ENCODE measurements at places on chromosomes 3 and 15. TPM values are rescaled to one million over a fixed set of nuclear protein-coding genes. Genes with fewer than 3 reads are reported as not detected.

- no peaks in the 10 kb centered on the region for H3K36me3 ChIP-seq
- no peaks in the 10 kb centered on the region for H3K27me3 ChIP-seq
- peaks cover 3% of the 10 kb centered on the region for H3K4me1 ChIP-seq
- no peak overlapping the region for H3K27ac ChIP-seq
- DNase-seq = peak; percentile 9
Measured at GRCh38 chr15:58243070-58243469, 104.9 kb downstream of the AQP9 start.

- no peak for DNase-seq
- no peaks in the 10 kb centered on the region for H3K27me3 ChIP-seq
- no peaks in the 10 kb centered on the region for H3K4me1 ChIP-seq
- no peak overlapping the region for H3K4me3 ChIP-seq
- no peak overlapping the region for H3K27ac ChIP-seq
Measured at GRCh38 chr15:84057714-84058331, 177.8 kb upstream of the GOLGA6L4 start.

- peaks cover 5% of the 10 kb centered on the region for H3K4me1 ChIP-seq
- no peaks in the 10 kb centered on the region for H3K36me3 ChIP-seq
- H3K27me3 ChIP-seq = no peaks in the 10 kb centered on the region
- H3K4me3 ChIP-seq = no peak overlapping the region
- H3K27ac ChIP-seq = no peak overlapping the region
Measured at GRCh38 chr3:114622001-114622400, 328.2 kb downstream of the TIGIT start.

GRCh38 chr15:57436166-57436565, 59.9 kb downstream of the CGNL1 start:
- H3K27me3 ChIP-seq = no peaks in the 10 kb centered on the region
- no peak overlapping the region for H3K27ac ChIP-seq
- no peaks in the 10 kb centered on the region for H3K36me3 ChIP-seq
- H3K4me3 ChIP-seq = no peak overlapping the region
- DNase-seq = no peak

- no peak for DNase-seq
- peaks cover 37% of the 10 kb centered on the region for H3K4me1 ChIP-seq
- no peaks in the 10 kb centered on the region for H3K27me3 ChIP-seq
Measured at GRCh38 chr3:123656691-123657090, 71.8 kb upstream of the HACD2 start.

DNA sequence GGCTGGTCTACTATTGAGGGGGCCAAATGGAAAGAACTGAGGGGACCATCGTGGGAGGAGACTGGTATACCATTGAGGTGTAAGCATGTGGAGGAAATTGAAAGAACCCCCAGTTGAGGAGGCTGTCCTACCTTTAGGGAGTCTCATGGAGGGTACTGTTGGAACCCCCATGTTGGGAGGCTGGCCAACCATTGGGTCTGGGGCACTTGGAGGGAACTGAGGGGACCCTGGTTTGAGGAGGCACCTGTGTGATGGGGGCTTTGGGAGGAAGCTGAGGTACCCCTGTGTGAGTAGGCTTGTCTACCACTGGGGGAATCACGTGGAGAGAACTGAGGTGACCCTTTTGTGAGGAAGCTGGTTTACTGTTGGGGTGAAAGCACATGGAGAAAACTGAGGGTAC, 157.5 kb downstream of the FBLN2 start:
- H3K27me3 ChIP-seq = no peaks in the 10 kb centered on the region
- no peak overlapping the region for H3K4me3 ChIP-seq
- no peak for DNase-seq
- no peaks in the 10 kb centered on the region for H3K36me3 ChIP-seq

DNA sequence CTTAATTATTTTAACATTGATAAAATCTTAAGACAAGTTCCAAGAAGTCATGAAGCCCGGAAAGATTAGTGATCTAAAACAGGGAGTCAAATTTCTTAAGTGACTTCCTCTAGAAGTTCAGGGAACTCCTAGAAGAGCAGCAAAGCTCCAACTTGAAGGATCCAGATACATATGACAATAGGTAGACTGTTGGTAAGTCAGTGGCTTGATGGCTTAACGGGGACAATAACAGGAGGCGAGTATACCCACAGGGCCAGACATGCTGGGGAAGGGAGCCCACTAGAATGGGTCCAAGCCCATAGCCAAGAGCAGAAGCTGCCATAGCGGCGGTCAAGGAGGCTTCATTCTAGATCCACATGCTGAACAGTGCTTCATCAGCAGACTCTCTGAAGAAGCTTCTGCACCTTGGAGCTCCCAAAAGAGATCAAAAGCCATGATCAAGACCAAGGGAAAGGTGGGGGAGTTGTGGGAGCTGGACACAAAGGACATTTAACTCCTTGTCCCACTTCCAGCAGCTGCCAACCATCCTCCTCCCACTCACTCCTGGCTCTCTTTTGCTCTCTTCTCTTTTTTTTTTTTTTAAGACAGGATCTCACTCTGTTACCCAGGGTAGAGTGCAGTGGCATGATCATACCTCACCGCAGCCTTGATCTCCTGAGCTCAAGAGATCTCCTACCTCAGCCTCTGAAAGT, 10.2 kb upstream of the CA12 start:
- peaks cover 4% of the 10 kb centered on the region for H3K4me1 ChIP-seq
- H3K4me3 ChIP-seq = no peak overlapping the region
- no peaks in the 10 kb centered on the region for H3K36me3 ChIP-seq
- DNase-seq = no peak
- no peak overlapping the region for H3K27ac ChIP-seq
- H3K27me3 ChIP-seq = no peaks in the 10 kb centered on the region

- H3K27ac ChIP-seq = no peak overlapping the region
- H3K36me3 ChIP-seq = no peaks in the 10 kb centered on the region
- no peaks in the 10 kb centered on the region for H3K4me1 ChIP-seq
Measured at GRCh38 chr3:182139627-182140357, 428.1 kb downstream of the SOX2 start.

DNA sequence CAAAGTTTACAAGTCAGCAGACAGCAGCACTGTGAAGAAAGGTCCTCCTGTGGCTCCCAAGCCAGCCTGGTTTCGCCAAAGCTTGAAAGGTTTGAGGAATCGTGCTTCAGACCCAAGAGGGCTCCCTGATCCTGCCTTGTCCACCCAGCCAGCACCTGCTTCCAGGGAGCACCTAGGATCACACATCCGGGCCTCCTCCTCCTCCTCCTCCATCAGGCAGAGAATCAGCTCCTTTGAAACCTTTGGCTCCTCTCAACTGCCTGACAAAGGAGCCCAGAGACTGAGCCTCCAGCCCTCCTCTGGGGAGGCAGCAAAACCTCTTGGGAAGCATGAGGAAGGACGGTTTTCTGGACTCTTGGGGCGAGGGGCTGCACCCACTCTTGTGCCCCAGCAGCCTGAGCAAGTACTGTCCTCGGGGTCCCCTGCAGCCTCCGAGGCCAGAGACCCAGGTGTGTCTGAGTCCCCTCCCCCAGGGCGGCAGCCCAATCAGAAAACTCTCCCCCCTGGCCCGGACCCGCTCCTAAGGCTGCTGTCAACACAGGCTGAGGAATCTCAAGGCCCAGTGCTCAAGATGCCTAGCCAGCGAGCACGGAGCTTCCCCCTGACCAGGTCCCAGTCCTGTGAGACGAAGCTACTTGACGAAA, 24.2 kb downstream of the STARD5 start:
- H3K4me1 ChIP-seq = peaks cover 9% of the 10 kb centered on the region
- no peak overlapping the region for H3K4me3 ChIP-seq
- H3K36me3 ChIP-seq = no peaks in the 10 kb centered on the region
- no peak for DNase-seq

DNA sequence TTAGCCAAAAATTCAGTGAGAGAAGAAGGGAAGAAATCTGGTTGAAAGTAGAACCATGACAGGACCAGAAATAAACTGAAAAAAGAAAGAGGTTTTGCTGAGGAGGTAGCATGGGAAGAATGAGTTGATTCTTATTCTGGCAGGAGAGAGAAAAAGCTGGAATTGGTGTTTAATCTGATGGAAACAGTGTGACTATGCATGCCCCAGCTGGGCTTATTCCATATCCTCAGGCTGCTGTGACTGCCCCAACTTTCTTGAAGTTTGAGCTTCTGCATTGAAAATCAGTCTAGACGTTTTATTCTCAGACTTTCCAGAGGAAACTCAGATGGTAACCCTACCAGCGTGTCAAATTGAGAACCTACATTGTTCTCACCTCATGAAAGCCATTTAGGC, 352.5 kb upstream of the DCBLD2 start:
- H3K36me3 ChIP-seq = no peaks in the 10 kb centered on the region
- no peak overlapping the region for H3K4me3 ChIP-seq
- no peaks in the 10 kb centered on the region for H3K27me3 ChIP-seq
- no peaks in the 10 kb centered on the region for H3K4me1 ChIP-seq

GRCh38 chr3:148089171-148089570, 608.5 kb upstream of the AGTR1 start:
- H3K4me1 ChIP-seq = no peaks in the 10 kb centered on the region
- no peaks in the 10 kb centered on the region for H3K27me3 ChIP-seq
- H3K36me3 ChIP-seq = no peaks in the 10 kb centered on the region
- no peak for DNase-seq
- no peak overlapping the region for H3K27ac ChIP-seq
- H3K4me3 ChIP-seq = no peak overlapping the region

- H3K4me3 ChIP-seq = peak within 1 kb of the TSS; percentile 37
- H3K36me3 ChIP-seq = no peaks in the 10 kb centered on the region
- no peak within 1 kb of the TSS for H3K27ac ChIP-seq
- peak; percentile 79 for DNase-seq
Measured at GRCh38 chr15:82952158-82953081, at the start of gene HOMER2. Gene HOMER2, minus strand, starts transcription at chr15:82952720. Its CDS starts 185 bp downstream, at chr15:82952535.

DNA sequence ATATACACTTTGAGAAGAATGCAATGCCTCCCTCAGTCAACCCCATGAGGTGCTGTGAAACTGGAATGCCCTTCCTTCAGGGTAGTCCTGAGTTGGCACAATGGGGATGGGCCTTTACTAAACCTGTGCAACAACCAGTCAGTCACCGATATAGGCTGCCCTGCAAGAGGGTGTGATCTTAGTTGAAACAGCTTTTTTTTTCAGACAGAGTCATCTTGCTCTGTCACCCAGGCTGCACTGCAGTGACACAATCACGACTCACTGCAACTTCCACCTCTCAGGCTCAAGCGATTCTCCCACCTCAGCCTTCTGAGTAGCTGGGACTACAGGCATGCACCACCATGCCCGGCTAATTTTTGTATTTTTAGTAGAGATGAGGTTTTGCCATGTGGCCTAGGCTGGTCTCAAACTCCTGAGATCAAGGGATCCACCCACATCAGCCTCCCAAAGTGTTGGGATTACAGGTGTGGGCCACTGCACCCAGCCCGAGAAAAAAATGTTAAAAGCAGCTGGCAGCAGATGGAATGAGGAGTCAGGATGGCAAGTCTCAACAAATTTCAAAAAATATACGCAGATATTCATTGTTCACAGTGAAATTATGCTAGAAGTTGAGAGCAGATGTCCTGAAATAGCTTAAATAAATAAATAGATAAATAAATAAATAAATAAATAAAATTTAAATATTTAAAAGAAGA, 31.8 kb downstream of the MYO5A start:
- H3K36me3 ChIP-seq = no peaks in the 10 kb centered on the region
- DNase-seq = no peak
- no peak overlapping the region for H3K27ac ChIP-seq
- no peaks in the 10 kb centered on the region for H3K27me3 ChIP-seq
- H3K4me1 ChIP-seq = no peaks in the 10 kb centered on the region

GRCh38 chr15:52730594-52730993, 51.4 kb upstream of the ATOSA start:
- no peaks in the 10 kb centered on the region for H3K27me3 ChIP-seq
- H3K27ac ChIP-seq = no peak overlapping the region
- no peak for DNase-seq
- no peak overlapping the region for H3K4me3 ChIP-seq
- no peaks in the 10 kb centered on the region for H3K36me3 ChIP-seq

DNA sequence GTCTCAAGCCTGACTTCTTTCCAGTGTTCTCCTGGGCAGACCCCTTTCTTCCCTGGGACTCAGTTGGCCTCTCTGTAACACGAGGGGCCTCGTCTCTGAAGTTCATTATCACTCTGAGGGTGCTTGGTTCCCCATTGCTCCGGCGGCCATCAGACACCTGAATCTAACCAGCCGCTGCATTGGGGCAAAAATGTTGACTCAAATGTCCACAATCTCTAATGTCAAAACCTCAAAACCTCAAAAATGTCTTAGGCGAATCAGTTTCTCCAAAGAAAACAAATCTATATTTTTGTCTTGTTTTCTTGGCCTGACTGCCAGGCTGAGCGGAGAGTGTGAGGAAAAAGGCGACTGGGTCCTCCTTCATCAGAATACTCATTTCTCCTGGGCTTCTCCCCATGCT, 220.7 kb downstream of the VPS13C start:
- peaks cover 10% of the 10 kb centered on the region for H3K4me1 ChIP-seq
- H3K36me3 ChIP-seq = no peaks in the 10 kb centered on the region

DNA sequence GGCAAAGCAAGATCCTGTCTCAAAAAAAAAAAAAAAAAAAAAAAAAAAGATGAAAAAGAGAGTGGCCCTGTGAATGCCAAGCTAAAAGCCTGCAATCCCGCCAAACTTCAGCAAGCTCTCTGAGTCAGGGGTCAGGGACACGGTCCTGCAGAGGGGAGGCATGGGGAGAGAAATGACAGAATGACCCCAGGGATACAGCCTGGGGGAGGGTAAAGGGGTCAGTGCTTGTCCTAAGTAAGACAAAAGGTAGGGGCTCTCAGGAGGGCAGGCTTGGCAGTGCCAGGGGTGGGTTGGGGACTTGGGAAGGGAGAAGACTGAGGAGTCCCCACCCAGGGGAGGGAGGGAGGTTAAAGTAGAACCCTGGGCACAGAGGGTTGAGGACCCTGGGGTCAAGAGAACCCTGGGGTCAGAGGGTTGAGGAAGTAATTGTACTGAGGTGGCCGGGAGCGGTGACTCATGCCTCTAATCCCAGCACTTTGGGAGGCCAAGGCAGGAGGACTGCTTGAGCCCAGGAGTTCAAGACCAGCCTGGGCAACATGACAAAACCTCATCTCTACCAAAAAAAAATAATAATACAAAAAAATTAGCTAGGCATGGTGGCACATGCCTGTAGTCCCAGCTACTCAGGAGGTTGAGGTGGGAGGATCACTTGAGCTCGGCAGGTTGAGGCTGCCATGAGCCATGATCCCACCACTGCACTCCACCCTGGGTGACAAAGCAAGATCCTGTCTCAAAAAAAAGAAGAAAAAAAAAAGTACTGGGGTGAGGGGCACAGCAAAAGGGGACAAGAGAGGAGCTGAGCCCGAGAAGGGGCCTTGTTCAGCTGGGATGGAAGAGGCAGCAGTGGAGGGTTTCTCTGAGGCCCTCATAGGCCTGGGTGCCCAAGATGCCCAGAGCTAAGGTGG, 5.2 kb upstream of the SEMA3B start:
- peaks cover 11% of the 10 kb centered on the region for H3K36me3 ChIP-seq
- no peak overlapping the region for H3K4me3 ChIP-seq
- H3K27me3 ChIP-seq = no peaks in the 10 kb centered on the region
- DNase-seq = no peak
- H3K27ac ChIP-seq = peak overlapping the region; percentile 95
- peaks cover 97% of the 10 kb centered on the region for H3K4me1 ChIP-seq

The CCR3 gene
- not detected for polyA plus RNA-seq

The GP9 gene
- 0.30 TPM for polyA plus RNA-seq

The ZNF148 gene
- 18.1 TPM for polyA plus RNA-seq

The PLA2G4B gene
- polyA plus RNA-seq = 20.6 TPM
